ENCODE measurements at places on chromosomes 16 and 17.
A peak's percentile ranks its signal among the peaks of the same experiment; 100 is the strongest.

DNA sequence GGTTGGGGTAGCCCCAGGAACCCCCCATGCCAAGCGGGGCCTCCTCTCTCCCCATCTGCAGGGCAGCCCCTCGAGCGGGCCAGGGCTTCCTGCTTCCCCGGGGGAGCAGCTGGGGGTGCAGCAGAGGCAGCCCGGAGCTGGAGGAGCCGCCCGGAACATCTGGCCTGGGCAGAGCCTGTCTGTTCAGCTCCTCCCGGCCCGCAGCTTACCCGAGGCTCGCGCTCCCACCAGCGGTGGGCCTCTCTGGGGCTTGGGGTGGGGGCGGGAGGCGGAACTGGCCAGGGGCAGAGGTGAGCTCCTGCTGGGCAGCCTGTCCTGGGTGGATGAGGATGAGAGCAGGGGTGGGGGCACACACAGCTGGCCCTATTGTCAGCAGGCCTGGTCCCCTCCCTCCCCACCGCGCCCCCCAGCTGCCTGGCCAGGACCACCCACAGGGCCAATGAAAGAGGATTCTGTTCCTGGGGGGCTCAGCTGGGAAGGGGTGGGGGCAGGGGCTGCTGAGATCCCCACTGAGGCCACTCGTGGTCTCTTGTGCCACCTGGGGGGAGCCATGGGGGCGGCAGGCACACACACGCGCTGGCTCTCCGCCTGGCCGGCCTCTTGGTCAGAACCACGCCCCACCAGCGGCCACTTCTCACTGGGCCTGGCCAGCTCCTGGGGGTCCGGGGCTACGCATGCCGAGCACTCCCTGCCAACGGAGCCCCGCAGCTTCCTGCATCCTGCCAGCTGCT, 34.7 kb downstream of the BAHCC1 start:
- peak; percentile 66 for DNase-seq

GRCh38 chr17:80212962-80213642, 7.0 kb downstream of the SGSH start:
- no peak for DNase-seq

GRCh38 chr16:49932946-49933345, 77.0 kb upstream of the ZNF423 start:
- no peak for DNase-seq

DNA sequence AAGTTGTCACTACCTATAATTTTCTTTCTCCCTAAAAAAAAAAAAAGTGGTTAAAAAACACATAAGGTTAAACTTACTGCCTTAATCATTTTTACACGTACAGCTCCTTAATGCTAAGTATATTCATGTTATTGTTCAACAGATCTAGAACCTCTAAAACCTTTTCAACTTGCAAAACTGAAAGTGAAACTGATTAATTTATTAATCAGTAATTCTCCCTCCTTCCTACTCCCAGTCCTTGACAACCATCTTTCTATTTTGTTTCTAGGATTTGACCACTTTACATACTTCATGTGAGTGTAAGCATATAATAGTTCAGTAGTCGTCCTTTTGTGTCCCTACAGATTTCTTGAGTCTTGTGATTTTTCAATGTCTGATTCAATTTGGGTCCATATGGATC, 251.4 kb upstream of the KIF2B start:
- DNase-seq: no peak

DNA sequence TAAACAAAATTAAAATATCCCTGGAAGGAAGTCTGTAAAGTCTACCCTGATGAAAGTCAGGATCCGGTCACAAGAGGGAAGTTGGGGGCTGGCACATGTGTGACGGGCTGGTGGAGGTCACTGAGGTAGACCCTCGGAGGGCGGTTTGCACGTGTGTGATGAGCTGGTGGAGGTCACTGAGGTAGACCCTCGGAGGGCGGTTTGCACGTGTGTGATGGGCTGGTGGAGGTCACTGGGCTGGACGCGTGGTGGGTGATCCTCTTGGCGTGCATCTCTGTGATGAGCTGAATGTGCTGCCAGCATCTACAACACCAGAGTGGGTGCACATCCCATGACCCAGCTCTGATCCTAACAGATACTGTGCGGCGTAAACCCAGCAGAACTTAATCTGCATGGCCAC, 43.7 kb upstream of the METRNL start:
- no peak for DNase-seq

DNA sequence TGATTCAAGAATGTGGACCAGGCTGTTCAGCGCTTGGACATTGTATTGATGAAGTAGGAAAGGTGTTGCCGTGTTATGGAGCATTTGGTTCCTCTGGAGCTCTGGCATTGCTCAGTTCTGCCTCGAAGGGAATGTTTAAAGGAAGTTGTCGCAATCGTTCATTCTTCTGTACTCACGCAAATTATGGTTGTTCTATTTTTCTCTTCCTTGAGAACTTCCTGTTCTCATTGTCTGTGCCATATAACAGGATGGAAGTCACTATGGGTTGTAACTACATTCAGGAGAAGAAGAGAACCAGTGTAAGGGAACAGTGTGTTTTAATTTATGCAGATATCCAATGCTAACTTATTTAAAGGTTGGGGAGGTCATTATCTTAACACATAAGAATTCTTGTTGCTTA, 13.0 kb downstream of the PCTP start:
- no peak for DNase-seq

GRCh38 chr16:88968589-88969280, 8.3 kb downstream of the CBFA2T3 start:
- DNase-seq: no peak

DNA sequence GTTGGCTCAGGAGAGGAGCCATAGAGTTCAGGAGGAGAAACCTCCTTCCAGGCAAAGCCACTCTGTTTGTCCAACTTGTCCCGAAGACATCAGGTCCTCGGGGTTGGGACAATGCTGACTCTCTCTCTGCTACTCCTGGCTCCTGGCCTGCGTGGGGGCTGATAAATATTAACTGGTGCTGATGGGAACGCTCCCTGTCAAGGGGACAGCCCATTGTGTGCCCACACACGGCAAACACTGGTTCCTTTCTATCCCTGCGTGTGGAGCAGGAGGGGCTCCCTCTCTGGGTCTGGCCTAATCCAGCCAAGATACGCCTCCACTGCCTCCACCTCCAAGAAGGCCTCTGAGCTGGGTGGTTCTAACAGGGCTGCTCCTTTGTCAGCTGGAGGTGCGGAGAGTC, 4.4 kb downstream of the KIF19 start:
- peak; percentile 61 for DNase-seq

- no peak for DNase-seq
Measured at GRCh38 chr17:61130330-61130729, 269.3 kb upstream of the TBX2 start.

GRCh38 chr17:76830987-76831715, 37.1 kb upstream of the MGAT5B start:
- DNase-seq: peak; percentile 5

DNA sequence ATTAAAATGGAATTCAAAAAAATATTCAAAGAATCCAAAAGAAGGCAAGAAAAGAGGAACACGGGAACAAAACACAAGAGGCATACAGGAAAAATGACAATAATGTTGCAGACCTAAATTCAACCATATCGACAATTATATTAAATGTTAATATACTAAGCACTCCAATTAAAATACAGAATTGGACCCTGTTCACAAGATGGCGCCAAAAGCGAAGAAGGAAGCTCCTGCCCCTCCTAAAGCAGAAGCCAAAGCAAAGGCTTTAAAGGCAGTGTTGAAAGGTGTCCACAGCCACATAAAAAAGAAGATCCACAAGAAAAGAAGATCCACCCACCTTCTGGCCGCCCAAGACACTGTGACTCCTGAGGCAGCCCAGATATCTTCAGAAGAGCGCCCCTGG, 6.3 kb upstream of the XAF1 start:
- DNase-seq: no peak

DNA sequence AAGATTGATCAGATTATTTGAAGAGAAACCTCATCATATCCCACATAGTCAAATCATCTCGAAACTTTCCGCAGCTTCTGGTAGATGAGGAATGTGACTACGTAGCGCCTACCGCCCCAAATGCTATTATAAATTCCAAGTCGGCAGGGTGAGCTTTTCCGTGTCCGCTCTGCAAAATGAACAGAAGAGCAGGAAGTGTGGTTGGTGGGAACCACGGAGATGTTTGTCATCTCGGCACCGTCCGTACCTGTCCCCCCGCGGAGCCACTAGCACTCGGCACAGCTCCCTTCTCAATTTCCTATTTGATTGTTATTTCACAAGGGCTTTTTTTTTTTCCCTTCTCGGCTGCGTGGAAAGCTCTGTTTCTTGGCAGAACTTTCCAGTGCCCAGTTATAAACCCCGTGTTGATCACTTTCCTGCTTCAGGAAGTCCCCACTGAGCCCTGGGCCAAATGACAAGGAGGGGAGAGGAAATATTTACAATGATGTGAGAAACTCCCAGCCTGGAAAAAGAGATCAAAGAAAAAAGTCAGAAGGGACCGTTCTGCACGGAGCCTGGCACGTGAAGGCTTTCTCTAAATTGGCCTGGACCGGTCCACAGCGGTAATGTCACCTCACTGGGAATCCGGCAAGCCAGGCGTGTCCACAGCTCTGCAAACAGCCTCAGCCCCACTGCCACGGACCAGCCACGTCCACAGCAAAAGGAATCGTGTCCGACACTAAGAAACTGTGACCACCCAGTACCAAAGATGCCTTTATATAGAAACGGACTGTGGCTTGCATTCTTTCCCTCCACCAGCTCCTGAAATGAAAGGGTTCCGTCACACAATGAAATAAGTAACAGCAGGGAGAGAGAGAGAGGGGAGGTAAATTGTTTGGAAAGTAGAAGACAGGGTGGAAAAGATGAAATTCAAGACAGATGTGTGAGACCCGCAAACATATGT, 65.0 kb downstream of the MRM3 start:
- no peak for DNase-seq

- DNase-seq: no peak
Measured at GRCh38 chr17:32484628-32485027, 2.2 kb upstream of the CDK5R1 start.

GRCh38 chr17:45288825-45289224, 26.9 kb upstream of the SPATA32 start:
- peak; percentile 45 for DNase-seq

DNA sequence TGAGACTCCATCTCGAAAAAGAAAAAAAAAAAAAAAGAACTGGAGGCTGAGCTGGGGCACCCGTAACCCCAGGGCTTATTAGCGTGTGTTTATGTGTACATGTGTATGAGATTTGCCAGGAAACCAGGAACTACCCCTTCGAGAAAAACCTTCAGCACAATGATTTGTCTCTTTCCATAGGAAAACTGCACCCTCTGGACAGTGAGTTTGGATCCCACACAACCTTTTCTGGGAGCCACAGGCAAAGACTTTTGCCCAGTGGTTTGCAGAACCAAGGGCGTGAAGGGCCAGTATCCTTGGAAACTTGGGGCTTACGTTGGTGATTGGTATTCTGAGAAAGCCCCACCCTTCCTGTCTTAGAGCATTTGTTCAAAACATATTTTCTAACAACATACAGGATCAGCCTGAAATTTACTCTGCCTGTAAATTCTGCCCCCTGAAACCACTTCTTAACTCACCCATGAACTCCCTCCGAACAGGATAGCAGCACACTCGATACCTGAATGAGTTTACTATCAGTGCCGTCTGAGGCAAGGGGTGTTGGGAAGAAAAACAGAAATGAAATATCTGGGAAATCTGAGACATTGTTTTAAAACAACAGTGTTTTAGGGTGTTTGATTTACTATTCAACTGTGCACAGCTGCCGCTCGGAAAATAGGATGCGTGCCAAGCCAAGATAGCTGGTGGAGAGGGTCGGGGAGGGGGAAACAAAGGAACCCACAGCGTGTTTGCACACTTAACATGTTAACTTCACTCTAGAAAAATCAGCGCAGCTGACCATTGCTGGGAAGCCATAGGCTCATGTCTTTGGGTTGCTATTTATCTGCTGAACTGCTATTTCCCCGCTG, 40.2 kb upstream of the MAF start:
- DNase-seq: no peak

DNA sequence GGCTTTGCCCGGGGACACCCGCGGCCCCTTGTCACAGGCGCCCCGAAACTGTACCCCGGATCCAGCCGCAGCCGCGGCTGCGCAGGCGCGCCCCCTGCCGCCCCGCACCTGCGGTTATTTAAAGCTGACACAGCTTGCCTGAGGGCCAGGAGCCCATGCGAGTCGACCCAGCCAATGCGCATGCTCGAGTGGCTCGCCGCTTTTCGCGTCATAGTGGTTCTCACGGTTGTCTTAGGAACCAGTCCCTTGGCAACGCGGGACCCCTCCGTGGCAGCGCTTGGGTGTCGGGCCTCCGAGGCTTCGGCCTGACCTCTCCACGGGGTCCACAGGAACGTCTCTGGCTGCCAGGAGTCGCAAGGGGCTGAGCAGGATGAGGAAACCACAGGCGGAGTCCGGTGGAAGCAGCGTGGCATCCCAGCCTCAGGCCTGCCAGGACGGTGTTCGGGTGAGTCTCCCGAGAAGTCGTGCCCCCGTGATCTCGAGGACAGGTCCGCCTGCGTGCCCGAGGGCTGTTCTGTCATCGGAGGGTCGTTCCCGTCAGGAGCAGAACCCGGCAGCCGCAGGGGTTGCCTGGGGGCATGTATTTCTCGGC, 716.9 kb downstream of the KCNJ18 start:
- no peak for DNase-seq

DNA sequence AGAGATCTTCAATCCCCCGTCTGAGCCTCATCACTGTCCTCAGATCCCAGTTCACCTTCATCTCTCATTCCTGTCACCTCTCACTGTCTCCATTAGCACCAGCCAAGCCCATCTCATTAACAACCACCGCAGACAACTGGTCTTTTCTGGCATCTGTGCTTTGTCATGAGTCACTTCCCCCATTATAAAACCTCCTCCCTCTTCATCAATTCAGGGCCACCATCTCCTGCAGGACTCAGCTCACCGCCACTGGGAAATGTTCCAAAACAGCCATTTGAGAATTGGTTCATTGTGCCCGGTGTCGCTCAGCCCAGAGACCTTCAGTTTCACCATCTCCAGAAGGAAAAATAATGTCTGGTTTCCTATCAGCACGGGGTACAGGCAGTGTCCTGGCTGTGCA, 56.9 kb upstream of the TEKT3 start:
- DNase-seq: peak; percentile 55

DNA sequence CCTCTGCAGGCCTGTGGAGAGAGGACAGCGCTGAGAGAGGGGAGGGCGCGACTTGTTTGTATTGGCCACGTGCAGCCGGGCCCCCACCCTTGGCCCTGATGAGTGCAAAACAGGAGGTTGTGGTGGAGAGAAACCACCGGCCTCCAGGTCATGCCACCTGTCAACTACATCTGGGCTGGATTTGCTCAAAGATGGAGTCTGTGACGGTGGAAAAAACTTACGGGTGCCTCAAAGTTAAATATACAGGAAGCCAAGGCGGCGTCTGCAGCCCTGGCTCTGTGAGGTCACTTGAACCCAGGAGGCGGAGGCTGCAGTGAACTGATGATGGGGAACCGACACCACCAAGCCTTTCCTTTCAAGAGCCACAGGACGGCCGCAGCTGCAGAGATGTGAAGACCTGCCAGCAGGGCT, 15.7 kb downstream of the C16orf74 start:
- DNase-seq: no peak

DNA sequence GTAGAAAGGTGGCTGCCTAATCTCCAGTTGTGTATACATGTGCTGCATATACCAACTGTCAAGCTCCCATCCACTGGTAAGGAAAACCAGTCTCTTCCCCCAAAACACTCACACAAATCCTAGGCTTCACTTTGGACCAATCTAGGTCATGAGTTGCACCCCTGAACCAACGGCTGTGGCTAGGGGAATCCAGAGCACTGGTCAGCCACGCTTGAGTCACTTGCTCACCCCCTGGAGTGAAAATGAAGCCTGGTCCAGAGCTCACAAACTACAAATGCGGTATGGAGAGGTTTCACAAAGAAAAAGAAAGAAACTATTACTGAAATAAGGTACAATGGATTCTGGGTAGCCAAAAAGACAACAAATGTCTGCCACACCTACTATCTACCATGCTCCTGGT, 66.1 kb upstream of the NLK start:
- no peak for DNase-seq

- DNase-seq: no peak
Measured at GRCh38 chr16:29230671-29231096, 175.8 kb downstream of the NPIPB11 start.
